Activated CD4-positive, alpha-beta T cell treated with anti-CD3 and anti-CD28 coated beads, Interleukin-10, Interleukin-2, amounts not matched to agents 100 ng/mL and 50 ng/mL, durations not matched to agents 16 hours and 8 hours (primary cell): ENCODE measurements at places on chromosomes 7 and 10.

- DNase-seq: no peak
Observed at GRCh38 chr10:111299037-111299436, 222.2 kb downstream of the ADRA2A start.

DNA sequence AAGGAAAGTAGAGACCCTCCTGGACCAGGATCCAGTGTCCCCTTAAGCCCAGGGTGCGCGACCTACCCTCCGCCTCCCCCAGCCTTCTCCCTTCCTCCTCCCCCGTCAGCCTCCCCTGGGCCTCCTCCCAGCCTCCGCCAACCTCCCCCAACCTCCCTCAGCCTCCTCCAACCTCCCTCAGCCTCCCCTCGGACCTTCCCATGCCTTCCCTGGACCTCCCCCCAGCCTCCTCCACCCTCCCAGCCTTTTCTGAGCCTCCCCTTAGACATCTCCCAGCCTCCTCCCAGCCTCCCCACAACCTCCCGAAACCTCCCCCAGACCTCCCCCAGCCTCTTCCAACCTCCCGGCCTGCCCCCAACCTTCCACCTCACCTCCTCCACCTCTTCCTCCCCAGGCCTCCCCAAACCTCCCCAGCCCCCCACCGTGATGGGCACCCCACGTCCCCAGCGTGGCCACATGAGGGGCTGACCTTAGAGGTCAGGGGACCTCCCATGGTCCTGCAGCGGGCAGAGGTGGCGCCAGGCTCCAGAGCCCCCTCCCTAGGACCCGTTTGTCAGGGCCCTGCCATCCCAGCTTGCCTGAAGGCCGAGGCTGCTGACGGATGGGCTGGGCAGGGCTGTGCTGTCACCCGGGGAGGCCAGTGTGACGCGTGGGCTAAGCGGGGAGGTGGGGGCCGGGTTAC lies 18.8 kb downstream of the FAM20C start:
- DNase-seq: no peak

DNA sequence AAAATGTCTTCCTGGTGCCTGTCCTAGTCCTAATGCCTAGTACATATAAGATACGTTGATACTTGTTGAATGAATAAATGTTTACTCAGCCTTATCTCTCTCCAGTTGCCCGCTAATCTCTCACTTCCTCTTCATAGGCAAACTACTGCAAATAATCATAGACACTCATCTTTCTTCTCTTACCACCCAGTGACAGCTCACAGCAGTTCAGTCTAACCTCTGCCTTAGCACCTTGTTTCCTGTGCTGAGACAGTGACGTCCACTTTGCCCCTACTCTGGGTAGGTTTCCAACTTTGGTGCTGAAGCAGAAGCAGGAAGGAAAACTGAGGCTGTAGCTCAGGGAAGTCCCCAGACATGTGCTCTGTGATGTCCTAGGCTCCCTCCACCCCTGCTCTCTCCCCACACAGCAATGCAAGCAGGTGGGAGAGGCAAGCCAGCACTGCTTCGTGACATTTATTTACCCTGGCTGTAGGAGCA lies 45.5 kb upstream of the RHOBTB1 start:
- no peak for DNase-seq

DNA sequence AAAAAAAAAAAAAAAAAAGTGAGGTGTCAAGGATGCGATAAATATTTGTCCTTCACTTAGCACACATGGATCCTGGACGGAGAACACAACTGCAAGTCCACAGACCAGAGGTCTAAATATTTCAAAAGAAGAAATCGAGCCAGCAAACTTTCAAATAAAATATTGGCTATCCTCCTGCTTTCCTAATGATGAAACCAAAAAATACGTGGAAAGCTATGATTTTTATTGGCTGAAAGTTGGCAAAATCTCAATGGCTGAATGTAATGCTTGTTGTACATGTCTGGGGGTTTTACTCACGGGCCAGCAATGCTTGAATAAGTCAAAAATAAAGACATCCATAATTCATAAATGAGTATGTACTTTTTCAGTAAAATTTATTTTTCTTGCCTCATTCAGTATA lies 19.0 kb upstream of the MGMT start:
- no peak for DNase-seq

GRCh38 chr10:80501381-80501912 lies 36.3 kb upstream of the SH2D4B start:
- no peak for DNase-seq

DNA sequence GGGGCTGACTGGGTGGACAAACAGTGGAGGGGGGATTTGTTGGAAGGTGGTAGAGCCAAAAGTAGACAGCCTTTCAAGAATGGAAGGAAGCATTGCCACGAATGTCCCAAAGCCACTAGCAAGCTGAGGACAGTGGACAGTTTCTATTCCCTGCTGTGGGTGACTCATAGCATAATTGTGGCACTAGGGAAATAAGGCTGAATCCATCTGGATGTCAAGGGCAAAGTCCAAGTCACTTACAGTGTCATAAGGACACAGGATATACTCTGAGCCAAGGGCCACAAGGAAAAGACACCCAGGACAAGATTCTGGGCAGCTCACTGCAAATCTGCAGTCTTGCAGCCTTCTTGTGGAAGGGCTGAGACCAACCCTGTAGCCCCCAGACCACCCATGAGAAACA lies 79.7 kb downstream of the FRMPD2 start:
- DNase-seq: no peak

DNA sequence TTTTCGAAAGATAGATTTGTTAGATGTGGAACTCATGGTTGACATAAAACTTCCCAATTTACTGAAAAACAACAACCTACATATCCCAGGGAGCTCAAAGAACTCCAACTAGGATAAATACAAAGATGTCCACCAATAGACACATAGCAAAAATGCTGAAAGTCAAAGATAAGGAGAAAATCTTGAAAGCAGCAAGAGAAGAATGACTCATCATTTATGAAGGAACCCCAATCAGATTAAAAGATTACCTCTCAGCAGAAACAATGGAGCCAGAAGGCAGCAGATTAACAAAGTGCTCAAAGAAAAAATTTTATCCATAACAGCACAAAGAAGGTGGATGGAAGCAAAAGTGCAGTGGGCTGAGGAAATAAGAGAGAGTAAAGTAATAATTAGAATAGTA lies 908.6 kb downstream of the SORCS3 start:
- DNase-seq: no peak

- no peak for DNase-seq
Observed at GRCh38 chr10:14425034-14425433, 94.3 kb upstream of the FRMD4A start.

- no peak for DNase-seq
Observed at GRCh38 chr10:32155075-32155516, 98.9 kb upstream of the KIF5B start.

- DNase-seq: no peak
Observed at GRCh38 chr10:5038733-5039132, 35.1 kb upstream of the AKR1C2 start.

- no peak for DNase-seq
Observed at GRCh38 chr10:28381466-28381865, 78.6 kb upstream of the MPP7 start.

DNA sequence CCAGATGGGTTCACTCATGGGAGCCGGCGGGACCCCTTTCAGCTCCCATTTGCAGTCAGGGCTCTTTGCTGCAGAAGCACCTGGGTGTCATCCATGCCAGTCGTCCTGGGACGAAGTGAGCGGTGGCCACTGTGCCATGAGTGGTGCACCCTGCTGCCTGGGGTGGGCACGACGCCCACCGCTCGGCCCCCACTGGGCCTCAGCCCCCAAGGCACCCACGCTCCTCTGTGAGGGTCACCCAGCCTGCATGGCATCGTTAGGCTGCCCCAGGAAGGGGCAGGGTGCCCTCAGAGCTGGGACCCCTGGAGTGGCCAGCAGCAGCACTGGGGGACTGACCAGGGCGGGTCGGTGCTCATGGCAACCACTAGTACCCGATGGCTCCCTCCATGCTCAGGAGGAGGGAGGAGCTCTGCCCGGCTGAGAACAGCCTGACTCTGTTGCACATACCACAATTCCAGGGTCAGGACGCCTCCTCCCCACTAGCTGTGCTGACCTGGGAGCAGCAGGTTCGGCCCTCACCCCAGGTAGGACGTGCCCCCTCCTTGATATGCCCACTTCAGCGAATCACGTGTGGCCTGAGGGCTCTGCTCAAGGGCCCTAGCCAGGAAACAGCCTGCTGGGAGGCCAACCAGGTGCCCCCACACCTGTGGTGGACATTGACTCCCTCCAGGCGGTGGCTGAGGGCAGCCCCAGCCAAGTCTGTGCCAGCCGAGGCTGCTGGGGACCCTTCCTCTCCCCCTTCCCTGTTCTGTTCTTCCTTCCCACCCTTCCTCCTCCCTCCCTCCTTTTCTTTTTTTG lies 28.5 kb upstream of the CFAP46 start:
- no peak for DNase-seq
